Forelimb muscle (tissue), 1 donor: ENCODE measurements at places on chromosomes 3 and 15.

GRCh38 chr15:45186771-45187577 lies 792 bp downstream of the SHF start:
- DNase-seq = no peak

DNA sequence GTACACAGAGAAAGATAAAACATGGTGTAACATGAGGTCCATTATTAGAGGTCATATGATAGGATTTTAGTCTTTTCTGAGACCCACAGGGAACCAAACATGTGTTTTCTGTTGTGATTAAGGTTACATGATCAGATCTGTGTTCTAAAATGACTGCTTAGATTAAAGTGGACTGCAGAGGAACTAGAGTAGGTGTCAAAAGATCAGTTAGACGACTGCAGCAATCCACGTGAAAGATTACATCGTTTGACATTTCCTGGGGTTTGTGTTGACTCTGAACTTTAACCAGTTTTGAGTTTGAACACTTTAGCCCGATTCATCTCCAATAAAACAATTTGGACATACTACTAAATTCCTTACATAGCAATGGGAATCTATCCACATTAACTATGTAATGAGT lies 5.1 kb downstream of the MIX23 start:
- no peak for DNase-seq

- no peak for DNase-seq
These were observed 24.8 kb downstream of the SLC22A14 start for GRCh38 chr3:38306941-38307340.

GRCh38 chr15:65801229-65801805 lies 9.2 kb upstream of the DENND4A start:
- no peak for DNase-seq

DNA sequence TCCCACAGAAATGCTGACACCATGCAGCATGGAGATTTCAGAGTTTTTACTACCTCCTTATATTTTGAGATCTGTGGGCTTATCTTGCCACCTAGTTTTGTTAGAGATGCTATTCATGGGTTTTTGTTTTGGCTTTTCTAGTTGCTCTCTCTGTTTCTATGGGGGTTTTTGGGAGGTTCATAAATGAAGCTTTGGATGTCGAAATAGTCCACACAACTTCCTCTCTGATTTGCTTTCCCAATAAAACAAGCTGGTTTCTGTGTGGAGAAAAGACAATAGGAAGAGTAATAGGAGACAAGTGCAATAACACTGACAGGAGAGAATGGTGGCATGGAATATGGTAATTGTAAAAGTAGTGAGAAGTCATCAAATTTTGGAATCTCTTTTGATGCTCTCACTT lies 106.8 kb upstream of the GPR149 start:
- no peak for DNase-seq

DNA sequence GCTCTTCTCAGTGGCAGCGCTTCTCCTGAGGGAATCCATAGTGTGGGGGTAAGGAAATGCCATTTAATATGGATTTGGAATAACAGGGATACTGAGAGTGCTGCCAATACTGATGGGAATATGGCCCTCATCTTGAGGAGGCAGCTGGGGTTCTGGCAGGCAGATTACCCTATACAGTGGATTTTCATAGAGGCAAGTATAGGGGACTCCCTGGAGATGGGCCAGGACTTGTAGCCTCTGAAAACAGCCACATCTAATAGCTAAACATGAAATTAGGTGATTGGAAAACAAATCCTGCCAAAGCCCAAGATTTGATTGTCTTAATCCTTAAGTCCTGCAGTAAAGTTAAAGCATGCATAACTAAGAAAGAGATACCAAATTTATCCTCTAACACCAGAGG lies 30.9 kb downstream of the DPH3 start:
- no peak for DNase-seq

DNA sequence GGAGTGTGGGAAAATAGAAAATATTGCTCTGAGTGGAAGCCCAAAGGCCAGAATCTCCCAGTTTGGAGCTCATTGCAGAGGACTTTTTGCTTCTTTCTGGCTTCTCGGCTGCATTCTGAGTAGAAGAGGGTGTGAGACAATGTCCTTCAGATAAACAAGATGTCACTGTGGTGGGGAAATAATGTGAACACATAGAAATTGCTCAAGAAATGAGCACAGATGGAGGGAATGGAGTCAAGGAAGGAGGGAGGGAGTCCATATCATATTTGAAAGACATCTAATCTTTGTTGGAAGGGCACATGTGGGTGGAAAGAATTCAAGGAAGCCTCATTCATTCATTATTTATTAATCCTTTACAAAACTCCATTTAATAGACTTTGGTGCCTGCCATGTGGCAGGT lies 145.3 kb downstream of the FAM43A start:
- DNase-seq = no peak

GRCh38 chr15:62588938-62589670 lies 424.0 kb upstream of the C2CD4B start:
- DNase-seq = no peak

GRCh38 chr15:89130201-89130600 lies 41.9 kb downstream of the ABHD2 start:
- DNase-seq = no peak

DNA sequence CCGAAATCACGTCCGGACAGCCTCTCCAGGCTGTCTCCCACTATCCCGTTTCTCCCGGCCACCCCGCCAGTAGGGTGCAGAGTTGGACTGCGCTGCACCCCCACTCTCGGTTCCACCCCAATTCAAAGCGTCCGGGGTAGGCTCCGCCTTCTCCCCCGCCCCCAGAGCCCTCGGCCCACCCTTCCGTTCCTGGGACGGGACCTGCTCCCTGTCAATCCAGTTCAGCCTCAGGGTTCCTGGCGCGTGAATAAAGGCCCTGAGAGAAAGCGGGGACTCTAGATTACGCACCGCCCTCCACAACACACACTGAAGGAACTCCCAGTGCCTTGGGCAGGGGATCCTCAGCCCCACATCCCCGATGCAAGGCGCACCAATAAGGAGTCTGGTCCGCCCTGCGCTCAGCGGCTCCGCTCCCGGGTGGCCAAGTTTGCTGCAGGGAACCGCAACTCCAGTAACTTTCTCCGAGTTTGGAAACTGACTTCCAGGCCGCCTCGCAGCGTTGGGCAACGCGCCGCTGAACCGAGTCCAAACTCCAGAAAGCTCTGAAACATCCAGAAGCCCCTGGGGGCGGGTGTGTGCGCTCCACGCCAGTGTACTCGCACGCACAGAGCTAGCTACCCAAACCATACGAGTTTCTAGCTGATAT lies 1.9 kb downstream of the ADAMTS9 start:
- DNase-seq = peak; percentile 90

DNA sequence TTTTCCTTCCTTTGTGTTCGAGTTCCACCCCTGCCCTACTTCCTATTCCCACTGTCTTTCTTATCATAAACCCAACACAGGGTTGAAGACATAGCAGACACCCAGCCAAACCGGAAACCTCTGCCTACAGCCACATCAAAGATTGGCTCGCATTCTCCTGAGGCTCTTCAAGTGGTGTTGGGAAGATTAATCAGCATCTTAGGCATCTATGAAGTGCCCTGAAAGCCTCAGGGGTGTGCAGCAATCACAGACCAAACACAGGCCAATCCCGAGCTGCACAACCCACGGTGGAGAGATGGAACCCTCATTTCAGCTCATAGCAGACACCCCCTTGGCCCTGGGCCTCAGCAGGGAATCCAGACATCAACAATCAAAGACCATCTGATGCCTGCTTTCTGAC lies 255.9 kb downstream of the XXYLT1 start:
- DNase-seq = no peak

DNA sequence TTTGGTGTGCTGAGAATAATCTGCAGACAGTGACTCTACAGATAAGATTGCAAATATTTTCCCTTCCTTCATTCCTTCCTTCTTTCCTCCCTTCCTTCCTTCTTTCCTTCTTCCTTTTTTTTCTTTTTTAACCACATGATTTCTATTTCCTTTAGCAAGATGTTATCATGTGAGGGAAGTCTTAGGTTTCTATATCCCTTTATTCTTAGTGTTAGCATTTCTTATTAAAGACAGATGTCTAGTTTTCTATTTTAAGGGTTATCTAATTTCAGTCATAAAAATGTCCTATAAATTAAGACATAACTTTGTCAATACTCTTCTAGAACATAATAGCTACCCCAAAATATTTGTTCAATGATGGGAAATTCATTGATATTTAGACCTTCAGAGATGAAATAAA lies 470.9 kb downstream of the LPP start:
- DNase-seq = no peak

- DNase-seq = no peak
These were observed 87.7 kb downstream of the NEO1 start for GRCh38 chr15:73139744-73140553.

DNA sequence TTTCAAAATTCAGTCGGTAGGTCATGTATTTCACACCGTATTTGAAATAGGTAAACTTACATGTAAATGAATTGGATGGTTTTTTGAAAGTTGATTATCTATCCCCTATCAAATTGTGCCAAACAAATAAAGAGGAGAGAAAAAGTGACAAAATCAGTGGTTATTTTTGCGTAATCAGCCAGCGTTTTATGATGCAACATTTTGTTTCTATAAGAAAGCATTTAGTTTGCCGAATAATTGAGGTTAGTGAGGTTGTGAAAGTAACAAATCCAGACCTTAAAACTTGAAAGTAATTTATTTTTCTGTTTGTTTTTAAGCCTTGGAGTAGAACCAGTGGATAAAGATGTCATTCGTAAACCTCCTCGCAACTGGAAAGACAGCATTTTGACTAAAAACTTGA lies 29.3 kb downstream of the ASTE1 start:
- no peak for DNase-seq

DNA sequence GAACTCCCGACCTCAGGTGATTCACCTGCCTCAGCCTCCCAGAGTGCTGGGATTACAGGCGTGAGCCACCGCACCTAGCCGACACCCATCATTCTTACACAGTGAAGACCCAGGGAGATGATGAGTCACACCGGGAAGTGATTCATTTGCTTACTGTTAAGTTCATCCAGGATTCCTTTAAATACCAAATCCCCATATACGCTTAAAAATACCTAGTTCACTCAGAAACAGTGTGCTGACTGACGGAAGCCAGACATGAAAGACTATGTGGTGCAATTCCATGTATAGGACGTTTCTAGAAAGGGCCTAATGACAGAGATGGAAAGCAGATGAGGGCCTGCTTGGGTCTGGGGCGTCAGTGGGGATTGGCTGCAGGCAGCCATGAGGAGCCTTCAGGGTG lies 75.2 kb downstream of the APBA2 start:
- no peak for DNase-seq

DNA sequence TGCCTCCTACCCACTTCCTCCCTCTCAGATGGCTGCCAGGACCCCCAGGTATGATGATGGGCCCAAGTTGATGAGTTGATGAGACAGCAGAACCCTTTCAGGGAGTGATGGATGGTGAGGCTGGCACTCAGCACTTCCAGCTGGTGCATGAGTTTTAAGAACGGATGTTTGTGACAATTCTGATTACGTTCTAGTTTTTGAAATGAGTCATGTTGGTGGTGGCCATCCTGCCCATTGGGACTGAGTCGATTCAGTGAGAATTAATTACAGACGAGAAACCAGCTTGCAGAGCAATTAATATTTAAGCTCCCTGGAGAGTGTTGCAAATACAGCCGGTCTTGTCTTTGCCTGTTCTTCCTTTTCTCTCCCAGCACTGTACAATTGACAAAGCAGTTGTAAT lies 56.9 kb upstream of the NR2C2 start:
- DNase-seq = no peak

- DNase-seq = no peak
These were observed 132.9 kb downstream of the KCNMB2 start for GRCh38 chr3:178669022-178669601.

- no peak for DNase-seq
These were observed 18.3 kb downstream of the RAB11A start for GRCh38 chr15:65887565-65887964.

DNA sequence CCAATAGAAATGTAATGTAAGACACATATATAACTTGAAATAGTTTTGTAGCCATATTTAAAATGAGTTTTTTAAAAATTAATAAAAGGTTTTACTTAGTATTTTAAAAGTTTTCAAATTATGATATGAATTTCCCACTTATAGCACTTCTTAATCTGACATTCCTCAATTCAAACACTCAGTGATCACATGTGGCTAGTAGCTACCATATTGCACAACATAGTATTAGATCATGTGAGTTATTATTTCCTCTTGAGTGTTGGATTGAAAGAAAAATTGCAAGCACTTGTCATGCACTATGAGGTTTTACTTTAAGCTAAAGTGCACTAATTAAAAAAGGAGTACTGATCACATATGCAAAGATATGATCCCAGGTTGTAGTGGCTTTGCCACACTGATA lies 453.4 kb upstream of the ROBO2 start:
- DNase-seq = no peak

GRCh38 chr15:69713726-69714559 lies 261.3 kb downstream of the RPLP1 start:
- DNase-seq = no peak

DNA sequence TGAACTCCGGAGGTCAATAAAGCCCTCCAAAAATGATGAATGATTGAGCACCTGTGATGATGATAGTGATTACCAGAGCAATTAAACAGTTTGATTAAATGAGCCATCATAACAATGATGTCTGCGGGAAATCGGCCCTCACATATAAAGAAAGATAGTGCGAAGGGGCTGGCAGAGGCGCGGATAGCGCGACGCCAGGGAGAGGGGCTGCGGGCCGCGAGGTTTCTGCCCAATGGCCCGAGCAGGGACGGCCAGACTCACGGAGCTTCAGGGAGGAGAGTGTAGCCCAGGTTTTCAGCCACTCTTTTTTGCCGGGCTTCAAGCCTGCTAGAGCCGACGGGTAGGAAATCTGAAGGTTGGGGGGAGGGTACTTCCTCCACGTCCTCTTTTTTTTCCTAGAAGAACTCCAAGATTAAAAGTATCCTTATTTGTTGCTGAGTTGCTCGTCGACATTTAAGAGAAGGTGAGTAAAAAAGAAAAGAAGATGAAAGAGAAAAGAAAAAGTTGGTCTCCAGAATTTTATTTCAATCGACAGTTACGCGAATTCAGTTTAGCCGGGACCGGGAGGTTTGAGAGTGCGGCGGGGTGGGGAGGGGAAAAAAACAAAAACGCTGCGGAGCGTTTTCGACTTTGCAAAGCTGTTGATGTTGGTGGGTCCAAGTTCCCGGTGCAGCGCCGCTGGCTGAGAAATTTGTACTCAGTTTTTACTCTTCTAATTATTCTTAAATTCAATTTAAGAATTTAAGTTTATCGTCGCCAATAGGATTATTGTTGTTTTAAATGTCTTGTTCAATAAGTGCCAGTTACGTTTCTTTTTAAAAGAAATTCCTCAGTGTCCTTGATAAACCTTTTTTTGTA lies 2.2 kb upstream of the MEIS2 start:
- DNase-seq = no peak

- no peak for DNase-seq
These were observed 216.7 kb downstream of the PTPRG start for GRCh38 chr3:61778095-61778494.

- no peak for DNase-seq
These were observed 104.7 kb upstream of the ROBO1 start for GRCh38 chr3:79872483-79872882.
